Muscle of leg (tissue), 16 donors: ENCODE measurements at places on chromosomes 7 and 10.

DNA sequence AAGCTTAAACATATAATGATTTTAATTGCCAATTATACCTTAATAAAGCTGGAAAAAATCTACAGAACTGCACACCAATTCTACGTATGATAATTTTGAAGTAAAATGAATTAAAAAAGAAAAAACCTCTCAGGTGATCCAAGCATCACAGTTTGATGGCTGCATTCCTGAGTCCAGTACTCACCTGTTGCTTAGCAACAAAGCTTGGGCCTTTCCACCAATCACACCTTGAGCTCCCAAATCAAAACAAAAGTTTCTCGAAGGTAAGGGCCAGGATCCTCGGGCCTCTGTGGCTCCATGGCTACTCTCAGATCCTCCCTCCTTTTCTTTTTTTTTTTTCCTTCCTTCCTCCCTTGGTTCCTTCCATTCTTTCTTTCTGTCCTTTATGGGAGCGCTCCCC lies 137.2 kb upstream of the PCBD1 start:
- DNase-seq = no peak

DNA sequence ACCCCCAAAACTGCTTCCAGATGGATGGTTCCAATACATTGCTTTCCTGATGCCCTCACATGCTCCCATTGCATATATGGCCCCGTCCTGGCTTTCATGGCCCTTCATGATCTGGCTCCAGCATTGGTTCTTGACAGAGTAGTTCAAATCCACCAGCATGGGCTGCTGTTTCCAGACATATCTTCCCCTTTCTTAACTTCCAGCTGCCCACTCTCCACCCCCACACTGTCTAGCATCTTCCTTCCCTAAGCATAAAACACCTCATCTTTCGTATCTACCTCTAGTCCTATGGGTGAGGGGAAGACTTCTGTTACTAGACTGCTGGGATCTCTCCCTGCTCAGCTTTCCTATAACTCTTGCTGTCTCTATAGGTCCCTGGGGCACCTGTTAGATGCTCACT lies 13.2 kb upstream of the GOLGA7B start:
- DNase-seq = no peak

- no peak for DNase-seq
Measured at GRCh38 chr10:1661859-1662437, 75.4 kb downstream of the ADARB2 start.

DNA sequence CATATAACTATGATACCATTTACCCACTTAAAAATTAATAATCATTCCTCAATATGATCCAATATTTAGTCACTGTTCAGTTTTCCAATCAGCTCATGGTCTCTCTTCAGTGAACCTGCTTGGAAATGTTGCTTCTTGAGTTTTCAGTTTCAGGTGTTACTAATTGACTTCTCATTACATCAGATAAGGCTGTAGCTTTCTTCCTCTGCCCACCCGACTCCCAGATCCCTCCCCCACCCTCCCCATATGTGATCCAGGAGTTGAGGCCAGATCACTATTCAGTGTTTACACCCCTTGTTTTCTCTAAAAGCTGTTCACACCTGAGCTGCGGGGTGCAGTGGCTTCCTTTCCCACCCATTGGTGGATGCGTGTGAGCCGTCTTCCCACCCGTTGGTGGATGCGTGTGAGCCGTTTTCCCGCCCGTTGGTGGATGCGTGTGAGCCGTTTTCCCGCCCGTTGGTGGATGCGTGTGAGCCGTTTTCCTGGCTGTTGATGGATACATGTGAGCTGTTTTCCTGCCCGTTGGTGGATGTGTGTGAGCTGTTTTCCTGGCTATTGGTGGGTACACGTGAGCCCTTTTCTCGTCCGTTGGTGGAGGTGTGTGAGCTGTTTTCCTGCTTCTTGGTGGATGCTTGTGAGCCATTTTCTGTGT lies 3.2 kb upstream of the MTG1 start:
- DNase-seq = no peak

GRCh38 chr7:100687751-100688300 lies 6.2 kb downstream of the GIGYF1 start:
- no peak for DNase-seq

DNA sequence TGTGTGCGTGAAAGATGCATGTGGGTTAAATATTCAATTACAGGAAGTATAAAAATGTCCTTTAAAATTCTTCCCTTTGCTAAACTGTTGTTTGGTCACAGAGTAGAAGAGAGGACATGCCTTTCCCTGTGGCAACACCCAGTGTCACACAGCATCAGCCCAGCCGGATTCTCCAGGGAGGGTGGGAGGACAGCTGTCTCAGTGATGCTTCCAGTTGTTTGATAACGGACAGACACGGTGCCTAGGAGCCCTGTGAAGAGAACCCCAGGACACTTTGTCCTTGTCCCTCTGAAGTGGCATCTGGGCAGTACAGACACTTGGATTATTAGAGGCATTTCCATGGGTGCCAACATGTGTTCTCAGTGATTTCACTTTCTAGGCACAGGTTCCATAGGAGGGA lies 306.6 kb upstream of the LRGUK start:
- no peak for DNase-seq

GRCh38 chr10:98400482-98400881 lies 14.5 kb downstream of the PYROXD2 start:
- no peak for DNase-seq

GRCh38 chr10:112811741-112812551 lies 138.1 kb upstream of the TCF7L2 start:
- peak; percentile 94 for DNase-seq

DNA sequence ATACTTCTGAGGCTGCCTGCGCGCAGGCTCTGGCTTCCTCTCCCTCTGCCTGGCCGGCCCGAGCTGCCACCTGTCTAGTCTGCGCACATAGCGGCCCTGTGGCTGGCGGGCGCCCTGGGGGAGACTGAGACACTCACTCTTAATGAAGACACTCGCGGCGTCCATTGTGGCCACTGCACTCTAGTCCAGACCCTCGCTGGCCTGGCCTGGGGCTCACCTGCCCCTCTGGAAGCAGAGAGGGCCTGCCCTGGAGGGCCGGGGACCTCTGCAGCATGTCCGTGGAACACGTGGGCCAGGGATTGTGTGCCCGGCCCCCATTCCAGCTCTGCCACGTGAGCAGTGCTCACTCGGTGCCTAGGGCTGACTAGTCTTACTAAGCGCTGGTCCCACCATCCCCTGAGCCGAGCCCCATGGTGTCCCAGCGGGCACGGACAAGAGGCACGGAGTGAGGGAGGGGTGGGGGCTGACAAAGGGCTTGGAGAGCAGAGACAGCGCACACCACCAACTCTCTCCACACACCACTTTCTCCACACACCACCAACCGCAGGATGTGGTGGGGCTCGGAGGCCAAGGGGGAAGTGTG lies 149.3 kb downstream of the ELFN1 start:
- no peak for DNase-seq

DNA sequence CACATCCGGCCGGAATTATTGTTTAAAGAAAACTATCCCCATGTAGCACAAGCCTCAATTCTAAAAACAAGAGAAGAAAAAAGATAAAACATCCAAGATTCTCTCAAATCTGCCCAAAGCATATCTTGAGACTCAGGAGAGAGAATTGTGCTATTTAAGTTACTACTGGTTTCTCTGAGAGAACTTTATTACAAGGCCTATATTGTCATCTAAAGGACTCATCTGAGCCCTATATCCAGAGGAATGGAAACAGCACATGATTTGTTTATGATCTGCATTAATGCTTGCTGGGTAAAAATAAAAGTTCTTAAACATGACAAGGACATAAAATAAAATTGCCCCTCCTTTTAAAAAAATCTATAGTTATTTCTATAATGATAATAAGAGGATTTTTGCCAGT lies 25.0 kb downstream of the LRRN3 start:
- DNase-seq = no peak
